Hematopoietic multipotent progenitor cell treated with erythropoietin and hydrocortisone succinate and interleukin-3 and kit ligand, for 6 days (in vitro differentiated cells): ENCODE measurements at places on chromosomes 1 and 21.

DNA sequence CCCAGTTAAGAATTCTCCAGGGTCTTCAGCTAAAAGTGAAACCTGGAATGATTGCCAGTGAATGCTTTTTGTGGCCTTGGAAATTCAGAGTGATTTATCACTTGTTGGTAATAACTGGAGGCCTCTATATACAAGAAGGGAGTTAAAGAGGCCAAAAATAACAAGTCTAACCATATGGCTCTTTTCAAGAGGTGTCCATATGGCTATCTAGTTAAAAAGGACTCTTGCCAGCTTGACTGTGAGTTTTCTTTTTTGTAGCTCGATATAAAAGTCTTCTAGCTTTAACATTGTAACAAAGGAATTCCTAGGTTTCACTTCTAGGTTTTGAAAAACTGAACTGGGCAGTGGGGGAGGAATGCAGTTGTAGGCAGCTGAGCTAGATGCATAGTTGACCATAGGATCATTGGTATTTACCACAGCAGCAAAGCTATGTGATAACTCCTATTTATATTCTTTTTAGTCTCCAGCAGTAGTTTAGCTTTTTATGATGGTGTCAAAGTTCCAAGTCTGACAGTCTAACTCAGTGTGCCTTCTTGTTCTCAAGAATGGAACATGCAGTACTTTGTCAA, 44.4 kb downstream of the CACHD1 start:
- no peak for DNase-seq

- no peak for DNase-seq
Observed at GRCh38 chr21:34112316-34113033, 39.1 kb downstream of the MRPS6 start.

DNA sequence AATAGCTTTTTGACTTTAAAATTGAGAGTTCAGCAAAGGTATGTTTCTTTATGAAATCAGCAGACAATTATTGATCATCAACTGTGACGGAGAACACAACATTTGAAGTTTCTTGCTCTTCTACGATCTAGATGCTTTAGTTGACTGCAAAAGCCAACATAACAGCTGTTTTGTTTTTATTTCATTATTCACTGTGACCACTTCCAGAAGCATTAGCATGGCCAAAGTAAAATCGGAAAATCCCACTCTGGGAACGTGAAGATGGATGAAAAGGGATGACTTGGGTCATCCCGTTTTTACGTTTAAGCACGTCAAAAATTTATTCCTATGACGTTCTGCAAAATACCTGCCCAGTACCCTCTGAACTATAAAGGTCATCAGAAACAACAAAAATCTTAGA, 833.0 kb upstream of the ADAMTS5 start:
- DNase-seq, result no peak

DNA sequence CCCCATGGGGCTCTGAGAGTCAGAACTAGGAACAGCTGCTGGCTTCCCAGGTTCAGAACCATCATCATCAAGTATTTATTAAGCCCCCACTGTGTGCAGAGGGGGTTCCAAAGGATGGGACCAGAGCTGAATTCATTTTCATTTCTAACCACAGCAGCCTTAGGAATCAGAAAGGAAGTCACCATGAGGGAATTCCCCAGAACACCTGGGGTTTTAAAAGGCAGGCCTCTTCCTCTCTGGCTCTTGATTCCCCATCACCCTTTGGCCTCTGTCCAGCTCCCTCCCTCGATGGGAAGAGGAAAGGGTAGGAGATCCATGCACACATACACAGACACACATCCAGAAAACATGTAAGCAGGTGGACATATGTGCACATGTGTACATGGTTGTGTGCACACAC, 1.3 kb upstream of the KCNN3 start:
- DNase-seq, result no peak
